ENCODE measurements at places on chromosomes 4 and X.

GRCh38 chr4:187962926-187963325 is 32.6 kb upstream of the ZFP42 start:
- no peak for DNase-seq

GRCh38 chrX:152876931-152877840 is 20.7 kb upstream of the ZNF185 start:
- DNase-seq: no peak

DNA sequence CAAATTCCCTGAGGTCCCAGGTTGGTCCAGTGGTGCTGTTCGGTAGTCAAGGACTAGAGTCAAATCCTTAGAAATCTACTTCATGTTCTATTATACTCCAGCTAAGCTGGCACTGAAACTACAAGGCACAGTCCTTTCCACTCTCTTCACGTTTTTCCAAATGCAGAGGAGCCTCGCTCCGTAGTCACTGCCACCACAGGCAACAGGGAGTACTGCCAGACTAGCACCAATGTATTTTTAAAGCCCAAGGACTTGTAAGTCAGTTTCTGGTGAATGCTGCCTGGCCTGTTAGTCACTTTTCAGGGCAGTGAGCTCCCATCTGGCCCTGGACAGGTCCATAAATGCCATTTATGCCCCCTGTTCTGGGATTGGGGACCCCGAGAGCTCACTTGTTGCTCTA is 323.5 kb downstream of the FAM47A start:
- no peak for DNase-seq

DNA sequence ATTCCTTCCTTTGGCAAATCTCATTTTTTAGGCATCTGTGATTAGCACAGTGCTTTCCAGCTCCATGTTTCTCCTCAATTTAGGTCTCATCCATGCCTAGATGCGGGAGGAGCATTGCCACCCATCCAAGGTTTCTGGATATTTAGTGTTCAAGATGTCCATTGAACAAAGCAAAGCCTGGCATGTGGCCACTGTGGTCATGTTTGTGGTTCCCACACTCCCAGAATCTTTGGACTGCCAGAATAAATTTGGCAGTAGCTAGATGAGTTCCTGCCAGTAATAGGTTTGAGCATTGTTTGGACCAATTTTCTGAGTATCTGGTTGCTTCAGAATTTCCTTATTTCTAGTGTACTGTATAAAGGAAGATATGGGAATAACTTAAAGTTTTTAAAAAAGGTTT is 1124.1 kb downstream of the ADGRL3 start:
- DNase-seq: no peak

DNA sequence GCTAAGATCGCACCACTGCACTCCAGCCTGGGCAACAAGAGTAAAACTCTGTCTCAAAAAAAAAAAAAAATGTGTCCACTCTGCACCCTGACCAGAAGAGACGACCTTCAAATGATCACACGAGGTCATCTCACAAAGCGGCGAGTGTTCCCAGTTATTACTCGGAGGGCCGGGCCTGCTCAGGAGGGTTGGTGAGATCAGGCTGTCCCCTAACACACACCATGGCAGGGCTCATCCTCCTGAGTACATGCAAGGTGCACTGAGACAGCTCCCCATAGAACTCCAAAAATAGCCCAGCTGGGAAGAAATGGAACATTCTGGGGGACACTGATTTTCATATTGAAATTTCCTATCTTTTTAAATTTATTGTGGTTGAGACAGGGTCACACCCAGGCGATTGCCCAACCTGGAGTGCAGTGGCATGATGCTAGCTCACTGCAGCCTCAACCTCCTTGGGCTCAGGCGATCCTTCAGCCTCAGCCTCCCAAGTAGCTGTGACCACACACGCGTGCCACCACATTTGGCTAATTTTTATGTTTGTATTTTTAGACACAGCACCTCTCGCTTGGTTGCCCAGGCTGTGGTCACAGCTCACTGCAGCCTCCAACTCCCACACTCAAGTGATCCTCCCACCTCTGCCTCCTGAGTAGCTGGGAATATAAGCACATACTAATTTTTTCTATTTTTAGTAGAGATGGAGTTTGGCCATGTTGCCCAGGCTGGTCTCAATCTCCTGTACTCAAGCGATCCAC is 51.5 kb downstream of the DHRSX start:
- DNase-seq: no peak

- no peak for DNase-seq
Measured at GRCh38 chrX:14051416-14051815, 21.7 kb upstream of the GEMIN8 start.

- no peak for DNase-seq
Measured at GRCh38 chr4:81541161-81541945, 69.6 kb upstream of the RASGEF1B start.

- DNase-seq: no peak
Measured at GRCh38 chr4:111323496-111323895, 700.6 kb upstream of the PITX2 start.
